ENCODE measurements at places on chromosomes 1 and 21.
A peak's percentile ranks its signal among the peaks of the same experiment; 100 is the strongest.

DNA sequence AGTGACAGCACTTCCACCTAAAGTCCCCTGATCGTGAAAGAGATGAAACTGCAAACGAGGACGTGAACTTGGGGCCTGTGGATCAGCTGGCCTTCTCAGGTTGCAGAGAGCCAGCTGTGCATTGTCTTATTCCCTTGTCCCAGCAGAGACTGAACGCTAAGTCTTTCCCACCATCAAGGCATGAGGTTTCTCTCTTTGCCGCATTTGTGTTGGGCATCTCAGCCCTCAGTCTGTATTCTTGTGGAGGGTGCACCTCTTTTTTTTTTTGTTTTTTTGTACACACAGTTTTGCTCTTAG lies 71.4 kb downstream of the KIF26B start:
- DNase-seq, result no peak

DNA sequence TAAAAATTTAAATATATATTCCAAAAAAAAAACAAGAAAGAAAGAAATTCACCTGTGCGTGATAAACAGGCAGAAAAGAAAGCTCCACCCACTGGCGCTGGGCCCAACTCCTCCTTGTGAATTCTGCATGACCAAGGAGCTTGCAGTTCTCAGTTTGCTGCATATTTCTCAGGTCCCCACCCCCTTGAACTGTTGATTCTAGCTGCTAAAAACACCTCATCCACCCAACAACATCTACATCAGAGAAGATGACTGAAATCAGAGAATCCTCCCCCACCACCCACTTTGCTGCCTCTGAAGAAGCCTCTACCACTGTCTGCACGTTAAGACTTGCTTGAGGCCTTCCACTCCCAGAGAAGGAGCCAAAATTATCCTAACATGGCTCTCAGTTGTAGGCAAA lies 104.8 kb downstream of the RGS2 start:
- no peak for DNase-seq

- DNase-seq, result no peak
Measured at GRCh38 chr21:44714905-44715304, 3.5 kb upstream of the TSPEAR start.

DNA sequence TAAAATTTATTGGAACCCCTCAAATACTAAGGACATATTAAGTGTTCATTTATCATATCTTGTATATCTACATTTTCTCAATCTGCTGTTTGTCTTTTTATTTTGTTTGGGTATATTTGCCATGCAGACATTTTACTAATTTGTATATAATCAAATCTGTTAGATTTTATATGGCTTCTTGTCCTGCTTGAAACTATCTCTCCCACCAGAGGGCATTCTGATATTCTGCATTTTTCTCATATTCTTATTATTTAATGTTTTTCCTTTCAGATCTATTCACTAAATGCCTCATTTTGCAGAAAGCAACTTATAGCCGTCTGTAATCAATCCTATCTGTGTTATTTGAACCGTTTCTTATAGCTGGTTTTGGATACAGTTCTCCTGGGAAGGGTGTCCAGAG lies 745.5 kb downstream of the LRRIQ3 start:
- DNase-seq, result no peak

GRCh38 chr1:115402753-115403184 lies 64.7 kb upstream of the NGF start:
- no peak for DNase-seq

DNA sequence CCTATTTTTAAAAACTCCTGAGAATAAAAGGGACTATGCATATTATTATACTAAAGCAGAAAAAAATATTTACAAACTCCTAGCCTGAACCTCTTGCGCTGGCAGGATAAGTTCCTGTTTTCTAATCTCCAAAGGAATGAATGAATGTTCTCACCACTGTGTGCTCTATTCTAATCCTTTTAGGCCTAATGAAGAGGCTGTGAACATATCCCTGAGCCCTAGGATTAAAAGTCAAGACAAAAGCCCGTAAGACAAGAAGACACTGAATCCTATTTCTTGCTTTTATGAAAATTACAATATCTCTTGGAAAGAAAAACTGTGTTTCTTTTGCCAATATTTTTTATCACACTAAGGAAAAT lies 317.5 kb downstream of the HHAT start:
- no peak for DNase-seq

DNA sequence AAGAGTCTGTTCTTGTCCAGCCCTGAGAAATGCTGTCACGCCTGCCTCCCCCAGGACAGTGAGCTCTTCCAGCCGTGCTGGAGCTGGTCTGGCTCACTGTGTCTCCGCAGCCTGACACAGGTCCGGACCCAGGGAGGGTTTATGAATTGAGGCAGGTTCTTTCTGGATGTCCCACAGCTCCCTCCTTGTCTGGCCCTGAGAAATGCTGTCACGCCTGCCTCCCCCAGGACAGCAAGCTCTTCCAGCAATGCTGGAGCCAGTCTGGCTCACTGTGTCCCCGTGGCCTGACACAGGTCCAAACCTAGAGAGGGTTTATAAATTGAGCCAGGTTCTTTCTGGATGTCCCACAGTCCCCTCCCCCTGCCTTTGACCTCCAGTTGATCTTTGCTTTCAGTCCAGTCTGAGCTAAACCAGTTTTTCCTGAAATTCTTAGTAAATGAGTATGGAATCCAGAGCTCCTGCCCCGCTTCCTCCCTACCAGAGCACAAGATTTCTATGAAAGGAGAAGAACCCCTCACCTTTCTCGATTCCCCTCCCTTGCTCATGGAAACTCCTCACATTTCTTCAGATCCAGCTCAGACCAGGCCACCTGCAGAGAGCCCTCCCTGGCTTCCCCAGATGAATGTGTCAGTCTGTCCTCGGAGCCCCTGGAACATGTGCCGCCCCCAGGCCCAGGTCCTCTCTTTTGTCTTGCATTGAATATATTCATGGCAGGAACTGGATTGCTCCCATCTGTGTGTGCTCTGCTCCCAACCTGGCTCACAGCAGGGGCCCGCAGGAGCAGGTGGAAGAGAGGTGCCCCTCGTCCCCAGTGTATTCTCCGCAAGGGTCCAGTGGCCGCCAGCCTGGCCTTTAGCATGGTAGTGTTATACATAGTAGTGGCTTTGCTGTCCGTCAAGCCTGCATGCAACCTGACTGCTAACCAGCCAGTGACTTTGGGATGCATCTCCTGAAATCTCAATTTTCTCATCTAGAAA lies 116.3 kb downstream of the EPHB2 start:
- no peak for DNase-seq

DNA sequence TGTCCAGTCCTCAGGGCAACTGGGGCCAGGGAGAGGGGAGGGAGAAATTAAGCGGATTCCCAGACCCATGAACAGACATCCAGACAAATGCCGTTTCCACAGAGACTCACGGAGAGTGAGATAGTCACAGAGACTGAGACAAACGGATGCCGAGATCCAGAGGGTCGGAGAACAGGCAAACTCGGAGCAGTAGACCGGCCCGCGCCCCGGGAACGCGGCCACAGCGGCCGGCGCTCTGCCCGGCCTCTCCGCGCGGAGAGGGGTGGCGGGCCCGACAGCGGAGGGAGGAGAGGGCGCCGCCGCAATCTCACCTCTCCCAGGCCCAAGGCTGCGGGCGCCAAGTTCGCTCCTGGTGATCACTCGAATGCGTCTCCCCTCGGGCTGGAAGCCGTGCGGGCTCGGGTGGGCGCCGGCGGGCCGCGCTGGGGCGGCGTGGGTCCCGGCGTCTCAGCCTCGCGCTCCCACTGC lies 831 bp upstream of the FOXD2 start:
- peak; percentile 37 for DNase-seq

DNA sequence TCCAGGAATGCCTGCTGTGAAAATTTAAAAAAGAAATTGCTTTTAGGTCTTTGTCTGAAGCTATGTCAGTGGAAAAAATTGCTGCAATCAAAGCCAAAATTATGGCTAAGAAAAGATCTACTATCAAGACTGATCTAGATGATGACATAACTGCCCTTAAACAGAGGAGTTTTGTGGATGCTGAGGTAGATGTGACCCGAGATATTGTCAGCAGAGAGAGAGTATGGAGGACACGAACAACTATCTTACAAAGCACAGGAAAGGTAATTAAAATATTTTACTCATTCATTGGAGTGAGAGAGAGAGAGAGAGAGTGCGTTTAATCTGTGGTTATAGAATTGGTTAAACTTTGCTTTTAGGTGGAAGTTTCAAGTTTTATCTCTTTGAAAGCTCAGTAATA lies 20.0 kb downstream of the CDC73 start:
- DNase-seq, result peak; percentile 36

DNA sequence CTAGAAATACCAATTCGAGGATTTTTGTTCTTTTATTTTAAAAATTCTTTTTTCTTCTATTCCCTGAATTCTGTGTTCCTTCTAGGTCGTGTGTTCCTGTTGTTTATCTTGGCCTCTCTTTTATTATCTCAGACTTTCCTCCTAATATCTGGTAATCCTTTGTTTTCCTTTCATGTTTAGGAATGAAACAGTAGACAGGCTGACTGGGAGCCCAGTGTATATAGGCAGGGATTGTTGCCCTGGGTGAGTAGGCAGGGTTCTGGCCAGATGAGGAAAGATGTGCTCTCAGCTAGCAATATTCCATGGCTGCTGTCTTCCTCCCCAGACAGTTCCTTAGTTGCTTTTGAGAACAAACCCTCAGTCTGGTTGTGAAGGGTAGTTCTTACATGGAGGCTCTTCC lies 161.8 kb upstream of the PDE4B start:
- DNase-seq, result no peak

DNA sequence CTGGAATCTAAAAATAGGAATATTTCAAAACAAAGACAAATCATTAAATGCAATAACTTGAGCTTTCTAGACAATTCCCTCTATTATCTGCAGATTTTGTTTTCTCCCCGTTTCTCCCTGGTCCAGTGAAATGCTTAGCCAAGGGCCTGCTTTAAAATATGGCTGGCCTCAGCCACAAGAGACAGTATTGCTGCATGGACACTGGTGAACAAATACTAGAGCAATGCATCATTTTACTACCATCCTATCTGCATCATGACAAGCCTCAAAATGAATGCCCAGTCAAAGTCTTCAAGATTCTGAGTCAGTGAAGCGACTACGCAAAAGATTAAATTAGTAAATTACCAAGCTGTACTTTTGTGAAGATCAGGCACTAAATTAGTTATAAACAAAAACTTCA lies 80.5 kb downstream of the ENAH start:
- no peak for DNase-seq

- no peak for DNase-seq
Measured at GRCh38 chr21:27825035-27825434, 858.1 kb upstream of the ADAMTS5 start.

DNA sequence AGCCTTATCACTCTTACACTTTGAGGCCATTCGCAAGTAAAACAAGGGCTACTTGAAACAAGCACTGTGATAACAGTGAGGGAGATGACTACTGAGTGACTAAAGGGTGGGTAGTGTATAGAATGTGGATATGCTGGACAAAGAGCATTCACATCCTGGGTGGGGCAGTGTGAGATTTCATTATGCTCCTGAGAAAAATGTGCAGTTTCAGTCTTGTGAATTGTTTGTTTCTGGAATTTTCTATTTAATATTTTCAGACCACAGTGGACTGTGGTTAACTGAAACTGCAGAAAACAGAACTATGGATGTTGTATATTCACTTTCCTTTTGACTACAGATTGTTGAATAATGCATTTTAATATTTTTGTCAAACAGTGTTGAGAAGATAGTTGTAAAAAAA lies 25.1 kb upstream of the B3GALT2 start:
- DNase-seq, result peak; percentile 9

GRCh38 chr1:3657578-3658230 lies 5.4 kb downstream of the TP73 start:
- no peak for DNase-seq

GRCh38 chr1:224852901-224853568 lies 76.4 kb upstream of the DNAH14 start:
- no peak for DNase-seq

- DNase-seq, result peak; percentile 50
Measured at GRCh38 chr1:26799479-26800142, 11.9 kb downstream of the PIGV start.

GRCh38 chr1:246786606-246787238 lies 62.5 kb downstream of the SCCPDH start:
- no peak for DNase-seq

DNA sequence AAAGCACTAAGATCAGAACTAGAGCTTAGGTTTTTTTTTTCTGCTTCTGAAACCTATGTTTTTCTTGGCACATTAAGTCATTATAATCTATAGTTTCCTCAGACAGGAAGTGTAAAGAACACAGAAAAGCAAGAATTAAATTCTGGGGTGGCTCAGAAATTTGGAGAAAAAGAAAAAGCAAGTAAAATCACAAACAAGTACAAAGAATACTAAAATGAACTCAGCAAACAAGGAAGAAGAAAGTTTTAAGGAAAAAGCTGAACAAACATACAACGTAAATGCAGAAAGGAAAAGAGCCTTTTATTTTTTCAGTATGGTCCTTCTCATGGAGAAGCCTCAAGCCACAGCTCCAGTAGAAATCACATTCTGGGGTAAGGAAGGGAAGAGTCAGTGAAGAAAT lies 8.6 kb upstream of the CNN3 start:
- no peak for DNase-seq

GRCh38 chr1:153358691-153358975 lies 979 bp downstream of the S100A9 start:
- no peak for DNase-seq

- no peak for DNase-seq
Measured at GRCh38 chr1:232728507-232729263, 76.5 kb upstream of the MAP10 start.

DNA sequence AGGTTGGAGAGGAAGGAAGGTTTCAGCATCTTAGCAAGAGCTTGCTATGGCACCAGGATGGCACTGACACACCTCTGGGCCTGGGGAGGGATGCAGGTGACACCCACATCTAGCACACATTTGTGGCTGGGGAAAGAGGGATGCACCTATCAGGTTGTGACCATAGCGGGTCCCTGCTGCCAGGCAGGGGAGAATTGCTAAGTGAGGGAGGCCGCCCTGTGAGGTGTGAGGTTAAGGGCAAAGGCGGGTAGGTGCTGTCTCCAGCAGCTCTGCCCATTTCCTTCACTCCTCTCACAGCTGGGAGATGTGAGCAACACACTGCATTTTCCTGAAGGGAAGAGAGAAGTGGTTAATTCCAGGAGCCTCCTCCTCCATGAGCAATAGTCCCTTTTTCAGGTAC lies 83.2 kb upstream of the TLR5 start:
- no peak for DNase-seq

DNA sequence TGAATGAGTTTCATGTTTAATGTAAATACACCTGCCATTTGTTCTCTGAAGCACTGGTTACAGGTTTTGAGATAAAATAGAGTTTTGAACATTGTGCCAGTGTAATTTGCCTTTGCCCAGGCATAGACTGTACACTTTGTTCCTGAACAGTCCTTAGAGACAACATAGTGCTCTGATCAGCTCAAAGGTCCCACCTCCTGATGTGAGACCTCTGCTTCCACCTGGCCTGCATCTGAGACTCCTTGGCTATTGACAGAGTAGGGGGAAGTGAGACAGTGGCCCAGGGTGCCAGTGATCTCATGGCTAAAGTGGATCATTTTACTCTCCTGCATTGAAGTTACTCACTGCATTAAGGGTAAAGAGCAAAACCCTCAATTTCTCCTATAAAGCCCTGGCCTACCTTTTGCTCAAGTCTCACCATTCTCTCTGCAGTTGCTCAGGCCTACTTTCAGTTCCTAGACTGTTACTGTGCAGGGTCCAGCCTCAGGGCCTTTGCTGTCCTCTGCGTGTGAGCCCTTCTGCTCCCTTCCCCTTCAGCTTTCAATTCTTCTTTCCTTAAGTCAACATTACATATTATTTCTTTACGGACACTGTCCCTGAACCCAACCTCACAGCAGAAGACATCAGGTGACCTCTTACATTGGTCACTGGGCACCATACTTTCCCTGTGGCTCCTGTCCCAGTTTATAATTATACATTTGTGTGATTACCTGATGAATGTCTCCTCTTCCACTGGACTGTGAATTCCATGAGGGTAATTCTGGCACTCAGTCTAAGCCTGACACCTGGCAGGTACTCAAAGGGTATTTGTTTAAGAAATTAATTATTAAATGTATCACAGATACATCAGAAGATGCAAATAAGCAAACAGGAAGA lies 142.9 kb downstream of the ROR1 start:
- DNase-seq, result no peak

All from activated CD4-positive, alpha-beta T cell treated with anti-CD3 and anti-CD28 coated beads, Interleukin-10, Interleukin-2, amounts not matched to agents 100 ng/mL and 50 ng/mL, durations not matched to agents 16 hours and 8 hours (primary cell).